Activated CD4-positive, alpha-beta T cell treated with anti-CD3 and anti-CD28 coated beads, Interleukin-10, Interleukin-2, amounts not matched to agents 100 ng/mL and 50 ng/mL, durations not matched to agents 16 hours and 8 hours (primary cell): ENCODE measurements at places on chromosomes 1 and 21.

- no peak for DNase-seq
These were observed 111.1 kb upstream of the ZP4 start for GRCh38 chr1:238001818-238002217.

DNA sequence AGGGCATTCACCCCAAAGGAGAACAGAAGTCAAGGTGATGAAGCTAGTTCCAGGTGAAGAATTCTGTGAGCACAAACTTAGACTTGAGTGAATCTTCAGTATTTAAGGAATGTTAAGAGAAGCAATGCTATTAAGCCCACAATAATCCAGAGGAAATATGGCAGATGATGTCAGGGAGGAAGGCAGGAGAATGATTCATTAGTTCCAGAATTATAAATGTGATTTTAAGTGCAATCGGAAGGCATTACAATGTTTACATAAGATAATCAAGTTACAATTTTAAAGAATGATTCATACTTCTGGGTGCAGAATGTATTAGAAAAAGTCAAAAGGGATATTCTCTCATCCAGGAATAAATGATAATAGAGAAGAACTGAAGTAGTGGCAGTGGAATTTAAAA lies 545.2 kb upstream of the BRINP3 start:
- DNase-seq = no peak

DNA sequence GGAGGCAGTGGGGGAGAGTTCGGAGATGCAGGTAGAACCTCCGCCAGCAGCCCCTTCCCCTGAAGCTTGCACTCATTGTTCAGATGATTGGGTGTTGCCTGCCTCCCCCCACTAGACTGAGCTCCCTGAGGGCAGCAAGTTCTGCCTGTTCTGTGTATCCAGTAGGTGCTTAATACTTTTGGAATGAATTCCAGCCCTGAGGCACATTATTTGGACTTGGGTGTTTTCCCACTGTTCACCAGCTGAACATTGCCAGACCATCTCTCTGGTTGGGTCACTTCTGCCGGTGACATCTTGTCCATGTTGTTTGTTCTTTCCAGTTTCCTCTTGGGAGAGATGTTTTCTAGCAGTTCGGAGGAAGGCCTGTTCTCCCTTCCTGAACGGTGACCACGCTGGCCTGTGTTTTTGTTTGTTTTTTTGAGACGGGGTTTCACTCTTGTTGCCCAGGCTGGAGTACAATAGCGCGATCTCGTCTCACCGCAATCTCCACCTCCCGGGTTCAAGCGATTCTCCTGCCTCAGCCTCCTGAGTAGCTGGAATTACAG lies 48.7 kb downstream of the SPSB1 start:
- DNase-seq = no peak

DNA sequence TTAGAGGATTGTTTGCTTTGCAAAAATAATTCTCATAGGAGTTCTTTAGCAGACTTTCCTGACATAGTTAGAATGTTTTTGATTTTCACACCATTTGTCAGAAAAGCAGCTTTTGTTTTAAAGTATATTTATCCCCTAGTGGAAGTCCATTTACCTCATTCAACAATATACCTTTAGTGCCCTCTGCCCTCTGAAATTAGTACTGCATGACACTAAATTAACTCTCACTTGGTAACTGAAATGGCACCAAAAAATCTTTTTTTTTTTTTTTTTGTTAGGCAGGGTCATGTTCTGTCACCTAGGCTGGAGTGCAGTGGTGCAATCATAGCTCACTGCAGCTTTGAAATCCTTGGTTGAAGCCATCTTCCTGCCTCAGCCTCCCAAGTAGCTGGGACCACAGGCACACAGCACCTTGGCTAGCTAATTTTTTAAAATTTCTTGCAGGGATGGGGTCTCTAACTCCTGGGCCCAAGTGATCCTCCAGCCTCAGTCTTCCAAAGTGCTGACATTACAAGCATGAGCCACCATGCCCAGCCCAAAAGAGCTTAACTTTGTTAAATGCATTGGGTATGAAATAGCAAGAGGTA lies 13.6 kb downstream of the LRRC42 start:
- DNase-seq = peak; percentile 50

DNA sequence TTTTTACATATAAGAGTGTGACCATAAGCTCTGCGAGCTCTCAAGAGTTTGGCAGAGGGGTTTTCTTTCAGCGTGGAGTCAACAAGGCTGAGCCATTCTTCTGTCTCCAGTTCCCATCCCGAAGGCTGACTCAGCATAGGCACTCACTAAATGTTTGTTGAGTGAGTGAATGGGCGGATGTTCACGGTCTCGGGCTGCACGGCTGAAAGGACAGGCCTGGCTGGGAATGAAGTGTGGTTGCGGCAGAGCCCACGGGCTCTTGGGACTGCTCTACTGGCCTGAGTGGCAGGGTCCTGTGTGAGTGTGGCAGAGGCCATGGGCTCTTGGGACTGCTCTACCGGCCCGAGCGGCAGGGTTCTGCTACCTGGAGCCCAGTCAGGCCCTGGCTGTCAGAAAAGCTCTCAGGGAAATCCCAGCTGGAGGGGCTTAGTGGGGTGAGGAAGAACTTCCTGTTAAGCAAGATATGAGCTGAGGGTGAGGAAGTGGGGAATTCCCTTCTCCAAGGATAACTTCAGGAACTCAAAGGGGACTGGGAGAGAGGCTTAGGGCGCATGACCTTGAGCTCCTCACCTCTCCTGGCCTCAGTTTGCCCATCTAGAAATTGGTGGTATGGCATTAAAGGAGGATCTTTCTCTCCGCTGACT lies 56.6 kb upstream of the C1orf174 start:
- DNase-seq = no peak

DNA sequence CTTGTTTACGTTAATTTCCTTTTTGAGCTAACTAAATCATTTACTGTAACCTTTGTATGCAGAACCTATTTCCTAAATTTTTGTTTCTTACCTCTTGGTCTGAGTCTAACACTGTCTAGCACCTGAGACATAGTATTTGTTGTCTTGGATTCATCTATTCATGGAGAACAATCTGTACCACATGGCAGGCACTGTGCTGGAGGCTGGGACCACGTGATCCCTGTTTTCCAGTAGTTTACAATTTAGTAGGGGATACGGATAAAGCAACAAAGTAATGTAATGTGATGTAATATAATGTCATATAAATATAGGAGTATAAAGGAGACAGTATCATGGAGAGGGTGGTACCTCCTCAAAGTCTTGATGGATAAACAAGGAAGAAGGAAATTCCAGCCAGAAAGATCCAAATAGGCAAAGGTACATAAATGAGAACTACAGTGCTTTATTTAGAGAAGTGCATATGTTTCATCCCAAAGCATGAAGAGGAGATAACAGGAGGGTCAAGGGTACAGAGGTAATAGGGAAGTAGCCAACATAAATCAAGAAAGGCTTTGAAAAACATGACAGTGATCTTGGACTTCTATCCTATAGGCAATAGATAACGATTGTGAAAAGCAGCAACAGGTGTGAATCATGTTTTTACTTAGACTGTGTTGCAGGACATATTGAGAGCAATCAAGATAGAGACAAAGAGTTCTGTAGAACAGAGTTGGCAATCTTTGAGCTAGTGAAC lies 25.9 kb upstream of the CLCA4 start:
- DNase-seq = no peak

- peak; percentile 34 for DNase-seq
These were observed 184.8 kb upstream of the COA6 start for GRCh38 chr1:234188454-234188792.

GRCh38 chr1:8015036-8015808 lies 10.9 kb downstream of the ERRFI1 start:
- DNase-seq = peak; percentile 67

- no peak for DNase-seq
These were observed 21.5 kb downstream of the MAP3K7CL start for GRCh38 chr21:29151931-29152330.

GRCh38 chr1:53678046-53678445 lies 60.9 kb downstream of the GLIS1 start:
- no peak for DNase-seq

GRCh38 chr1:229585338-229585737 lies 26.8 kb upstream of the ABCB10 start:
- no peak for DNase-seq

DNA sequence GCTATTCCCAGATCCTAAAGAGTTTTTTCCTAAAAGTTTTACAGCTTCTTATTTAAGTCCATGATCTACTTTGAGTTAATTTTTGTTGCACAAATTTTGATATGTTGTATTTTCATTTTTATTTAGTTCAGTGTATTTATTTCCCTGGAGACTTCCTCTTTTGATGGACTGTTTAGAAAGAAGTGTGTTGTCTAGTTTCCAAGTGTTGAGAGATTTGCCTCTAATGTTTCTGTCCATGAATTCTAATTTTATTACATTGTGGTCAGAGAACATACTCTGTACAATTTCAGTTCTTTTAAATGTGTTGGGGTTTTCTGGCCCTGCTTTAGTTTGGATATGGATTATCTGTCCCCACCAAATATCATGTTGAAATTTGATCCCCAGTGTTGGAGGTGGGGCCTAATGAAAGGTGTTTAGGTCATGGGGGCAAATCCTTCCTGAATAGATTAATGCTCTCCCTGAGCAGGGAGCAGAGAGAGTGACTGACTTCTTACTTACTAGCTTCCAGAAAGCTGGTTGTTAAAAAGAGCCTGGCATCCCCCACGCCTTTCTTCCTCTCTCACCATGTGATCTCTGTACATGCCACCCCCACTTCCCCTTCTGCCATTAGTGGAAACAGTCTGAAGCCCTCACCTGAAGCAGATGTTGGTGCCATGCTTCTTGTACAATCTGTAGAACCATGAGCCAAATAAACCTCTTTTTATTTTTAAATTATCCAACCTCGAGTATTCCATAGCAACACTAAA lies 4.6 kb downstream of the CHD1L start:
- DNase-seq = no peak

- no peak for DNase-seq
These were observed 67.7 kb downstream of the GDAP2 start for GRCh38 chr1:117861694-117862093.

GRCh38 chr1:110326826-110327225 lies 12.4 kb upstream of the RBM15 start:
- no peak for DNase-seq

- DNase-seq = no peak
These were observed 39.7 kb downstream of the MAP3K21 start for GRCh38 chr1:233367057-233367803.

DNA sequence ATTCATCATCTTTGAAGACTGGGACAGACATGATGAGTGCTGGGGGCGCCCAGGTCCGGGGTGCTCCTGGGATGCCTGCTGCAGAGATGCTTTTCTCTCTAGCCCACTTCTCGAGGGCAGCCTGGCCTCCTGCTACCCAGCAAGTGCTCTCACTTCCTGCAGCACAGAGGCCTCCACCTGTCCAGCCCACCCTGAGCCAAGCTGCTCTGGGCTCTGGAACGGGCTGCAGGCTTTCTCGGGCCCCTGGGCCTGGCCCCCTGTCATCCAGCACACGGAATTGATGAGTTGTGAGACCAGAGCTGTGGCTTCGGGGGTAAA lies 469.5 kb upstream of the VAMP3 start:
- no peak for DNase-seq

DNA sequence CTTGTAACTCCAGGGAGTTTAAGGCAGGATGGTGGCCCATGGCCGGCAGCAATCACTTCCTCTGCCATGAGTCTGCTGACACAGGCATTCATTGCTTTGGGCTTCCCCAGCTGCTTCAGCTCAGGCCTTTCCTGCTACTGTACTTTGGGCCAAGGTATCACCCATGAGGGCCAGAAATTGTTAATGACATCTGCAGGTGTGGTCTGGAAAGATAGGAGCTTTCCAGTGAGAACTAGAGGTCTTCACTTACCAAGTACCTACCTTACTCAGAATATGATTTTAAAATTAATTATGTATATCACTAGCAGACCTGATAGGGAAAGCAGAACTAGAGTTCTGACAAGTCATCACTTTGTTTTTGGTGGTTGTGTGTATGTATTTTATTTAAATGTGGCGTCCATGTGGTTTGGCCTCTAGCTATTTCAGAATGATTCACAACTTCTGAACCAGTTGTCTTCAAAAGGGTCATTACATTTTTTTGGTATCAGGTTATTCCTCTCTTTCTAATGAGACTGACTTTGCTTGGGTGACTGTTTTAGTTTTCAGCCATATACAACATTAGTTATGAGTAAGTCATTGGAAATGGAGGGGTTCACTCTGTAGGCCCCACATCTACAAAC lies 2.7 kb downstream of the RGL1 start:
- peak; percentile 55 for DNase-seq

DNA sequence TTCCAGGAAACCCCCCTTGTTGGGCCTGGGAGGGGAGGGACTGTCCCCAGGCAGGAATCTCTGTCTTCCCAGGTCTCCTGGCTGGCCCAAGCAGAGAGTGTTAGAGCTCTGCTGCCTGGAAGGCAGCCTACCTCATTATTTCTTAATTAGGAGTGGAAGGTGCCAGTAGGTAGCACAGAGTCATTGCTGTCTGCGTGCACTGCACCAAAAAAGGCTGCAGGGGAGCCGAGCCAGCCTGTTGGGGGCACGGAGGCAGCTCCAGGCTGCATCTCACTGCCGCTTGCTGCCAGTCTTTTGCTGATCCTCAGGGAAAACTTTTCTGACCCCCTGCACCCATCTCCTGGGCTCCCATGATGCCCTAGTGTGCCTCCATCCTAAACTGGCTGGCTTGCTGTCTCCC lies 58.1 kb downstream of the LRRN2 start:
- DNase-seq = no peak

DNA sequence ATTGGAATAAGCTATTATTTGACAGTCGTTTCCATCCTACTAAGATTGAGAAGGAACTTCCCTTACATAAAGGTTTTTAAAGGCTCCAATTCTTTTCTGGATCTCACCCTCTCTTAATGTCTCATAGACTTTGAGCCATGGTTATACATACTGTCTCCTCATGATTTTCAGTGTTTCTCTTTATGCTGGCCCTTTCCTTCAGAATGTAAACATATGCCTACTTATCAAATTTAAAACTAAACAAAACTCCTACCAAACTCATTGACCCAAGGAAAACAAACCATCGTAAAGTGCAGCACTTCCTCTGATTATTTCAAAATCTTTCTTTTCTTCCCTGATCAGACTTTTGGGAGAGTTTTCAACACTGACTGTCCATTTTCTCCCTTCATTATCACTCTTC lies 163.4 kb upstream of the DPYD start:
- DNase-seq = no peak

DNA sequence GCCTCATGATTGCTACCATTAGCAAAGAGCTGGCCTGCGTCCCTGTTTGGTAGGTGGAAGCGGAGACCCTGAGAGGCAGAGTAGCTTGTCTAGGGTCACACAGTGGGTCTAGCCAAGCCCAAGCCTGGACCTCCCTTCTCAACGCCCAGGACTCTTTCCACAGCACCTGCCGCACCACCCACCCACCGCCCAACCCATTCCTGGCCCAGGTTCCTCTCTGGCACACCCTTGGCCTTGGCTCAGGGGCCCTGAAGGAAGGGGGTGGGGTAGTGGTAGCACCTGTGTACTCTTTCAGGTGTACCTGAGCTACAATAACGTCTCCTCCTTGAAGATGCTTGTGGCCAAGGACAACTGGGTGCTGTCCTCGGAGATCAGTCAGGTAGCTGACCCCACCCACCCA lies 19.3 kb downstream of the FAM151A start:
- no peak for DNase-seq

- DNase-seq = no peak
These were observed 56.2 kb downstream of the COL24A1 start for GRCh38 chr1:86100401-86100800.

- peak; percentile 79 for DNase-seq
These were observed 331.6 kb downstream of the SRGAP2C start for GRCh38 chr1:121516234-121516967.

- DNase-seq = peak; percentile 38
These were observed 40.2 kb downstream of the EXO1 start for GRCh38 chr1:241888232-241888631.
